Hematopoietic multipotent progenitor cell treated with erythropoietin and hydrocortisone succinate and interleukin-3 and kit ligand, for 4 days (in vitro differentiated cells): ENCODE measurements at places on chromosomes 12 and 14.

DNA sequence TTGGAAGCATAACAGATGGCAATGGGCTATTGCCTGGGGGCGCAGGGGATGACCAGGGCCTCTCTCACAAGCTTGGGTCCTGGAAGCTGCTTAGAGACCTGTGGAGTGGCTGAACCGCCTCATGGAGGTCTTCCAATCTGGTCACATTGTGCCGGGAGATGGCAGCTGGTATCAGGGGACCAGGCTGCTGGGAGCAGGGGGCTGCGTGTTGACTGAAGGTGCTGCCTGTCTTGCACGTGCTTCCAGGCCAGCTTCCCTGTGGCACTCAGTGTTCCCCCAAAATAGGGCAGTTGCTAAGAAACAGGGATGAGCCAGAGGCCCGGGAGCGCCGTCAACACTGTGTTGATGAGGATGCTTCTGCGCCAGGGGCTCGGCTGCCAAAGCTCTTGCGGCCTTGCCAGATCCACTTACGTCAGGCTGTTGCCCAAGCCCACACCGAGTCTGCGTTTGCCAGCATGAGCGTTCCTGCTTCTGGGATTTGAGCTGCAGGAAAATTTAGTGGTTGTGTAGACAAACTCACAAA, 39.8 kb downstream of the ELK3 start:
- DNase-seq: no peak

DNA sequence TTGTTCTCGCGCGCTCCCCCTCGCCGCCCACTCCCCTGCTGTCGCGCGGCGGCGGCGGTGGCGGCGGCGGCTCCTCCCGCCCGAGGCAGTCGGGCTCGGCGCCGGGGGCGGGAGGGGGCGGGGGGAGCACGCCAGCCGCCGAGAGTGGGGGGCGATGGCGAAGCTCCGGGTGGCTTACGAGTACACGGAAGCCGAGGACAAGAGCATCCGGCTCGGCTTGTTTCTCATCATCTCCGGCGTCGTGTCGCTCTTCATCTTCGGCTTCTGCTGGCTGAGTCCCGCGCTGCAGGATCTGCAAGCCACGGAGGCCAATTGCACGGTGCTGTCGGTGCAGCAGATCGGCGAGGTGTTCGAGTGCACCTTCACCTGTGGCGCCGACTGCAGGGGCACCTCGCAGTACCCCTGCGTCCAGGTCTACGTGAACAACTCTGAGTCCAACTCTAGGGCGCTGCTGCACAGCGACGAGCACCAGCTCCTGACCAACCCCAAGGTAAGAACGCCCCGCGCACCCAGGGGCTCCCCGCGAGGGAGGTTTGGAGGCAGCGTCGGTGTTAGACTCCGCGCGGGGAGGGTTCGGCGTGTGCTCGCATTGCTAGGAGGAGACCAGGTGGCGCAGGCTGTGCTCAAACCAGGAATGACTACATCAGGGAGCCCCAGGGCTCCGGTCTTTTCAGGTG, 629 bp downstream of the KCNMB4 start:
- DNase-seq: peak; percentile 66

GRCh38 chr14:95516554-95517181, at the start of gene SYNE3:
TSS of gene SYNE3 (minus strand) at chr14:95516650. CDS start at chr14:95475821, 40,829 bp downstream.
- peak; percentile 76 for DNase-seq

DNA sequence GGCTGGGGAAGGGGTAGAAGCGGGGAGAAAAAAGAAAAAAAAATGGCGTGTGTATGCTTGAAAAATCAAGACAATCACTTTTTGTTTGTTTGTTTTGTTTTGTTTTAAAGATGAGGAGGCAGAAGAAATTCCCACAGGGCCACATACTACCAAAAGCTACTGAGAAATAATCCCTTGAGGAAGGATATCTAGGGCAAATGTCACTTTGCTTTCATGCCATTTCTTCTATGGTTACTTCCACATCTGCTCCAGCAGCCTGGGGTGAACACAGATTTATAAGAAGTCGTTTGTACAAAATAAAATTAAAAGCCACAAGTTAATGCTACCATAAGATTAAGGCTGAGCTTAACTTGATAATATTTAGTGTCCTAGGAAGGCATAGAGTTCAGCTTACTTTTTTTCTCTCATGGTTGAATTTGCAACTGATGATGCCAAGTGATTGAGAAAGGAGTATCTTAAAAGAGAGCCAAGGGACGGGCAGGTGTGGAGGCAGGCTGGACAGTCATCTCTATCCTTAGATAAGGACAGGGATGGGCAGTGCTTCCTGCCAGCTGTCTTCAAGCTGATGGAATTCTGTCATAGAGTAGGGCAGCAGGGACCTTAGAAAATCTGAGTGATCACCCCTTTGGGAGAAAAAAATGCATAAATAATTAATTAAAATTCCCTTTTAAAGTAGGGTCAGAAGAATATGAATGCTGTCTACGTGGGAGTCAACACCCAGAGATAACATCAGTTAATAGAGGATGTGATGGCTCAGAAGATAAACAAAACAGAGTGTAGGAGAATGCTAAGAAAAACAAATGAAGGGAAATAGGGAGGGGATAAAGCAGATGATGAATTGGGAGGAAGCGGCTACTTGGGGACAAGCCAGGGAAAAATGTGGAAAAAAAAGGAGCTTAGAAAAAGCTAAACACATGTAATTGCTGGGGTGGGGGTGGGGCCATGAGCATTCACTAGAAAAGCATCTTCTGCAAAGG, 57.1 kb downstream of the DYRK2 start:
- DNase-seq: no peak

DNA sequence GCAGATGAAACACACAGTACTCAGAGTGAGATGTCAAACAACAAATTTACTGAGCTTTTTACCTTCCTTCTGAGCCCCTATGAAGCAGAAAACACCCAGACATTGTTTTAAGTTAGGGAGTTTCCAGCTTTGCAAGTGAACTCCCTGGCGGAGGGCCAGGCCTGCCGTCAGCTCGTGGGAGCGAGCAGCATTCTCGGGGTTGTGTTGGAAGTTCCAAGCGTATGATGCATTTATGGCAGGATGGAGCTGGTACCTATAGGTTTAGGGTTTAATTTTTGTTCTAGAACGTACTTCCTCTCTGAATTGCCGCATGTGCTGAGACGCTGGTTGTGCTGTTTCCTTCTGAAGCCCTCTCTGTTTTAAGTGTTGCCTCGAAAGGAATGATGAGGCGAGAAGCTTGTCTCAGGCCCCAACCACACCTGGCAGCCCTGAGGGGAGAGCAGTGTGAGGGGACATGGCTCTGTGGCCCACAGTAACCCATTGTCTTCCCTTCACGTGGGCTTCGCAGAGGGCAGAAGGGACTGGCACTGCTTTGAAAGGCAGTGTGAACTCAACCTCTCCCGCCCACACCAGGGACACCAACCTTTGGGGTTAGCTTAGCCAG, 76.6 kb downstream of the SSPN start:
- no peak for DNase-seq

GRCh38 chr14:93889739-93890483, 37.2 kb upstream of the FAM181A start:
- no peak for DNase-seq

GRCh38 chr14:102586420-102587104, 5.9 kb upstream of the RCOR1 start:
- no peak for DNase-seq

DNA sequence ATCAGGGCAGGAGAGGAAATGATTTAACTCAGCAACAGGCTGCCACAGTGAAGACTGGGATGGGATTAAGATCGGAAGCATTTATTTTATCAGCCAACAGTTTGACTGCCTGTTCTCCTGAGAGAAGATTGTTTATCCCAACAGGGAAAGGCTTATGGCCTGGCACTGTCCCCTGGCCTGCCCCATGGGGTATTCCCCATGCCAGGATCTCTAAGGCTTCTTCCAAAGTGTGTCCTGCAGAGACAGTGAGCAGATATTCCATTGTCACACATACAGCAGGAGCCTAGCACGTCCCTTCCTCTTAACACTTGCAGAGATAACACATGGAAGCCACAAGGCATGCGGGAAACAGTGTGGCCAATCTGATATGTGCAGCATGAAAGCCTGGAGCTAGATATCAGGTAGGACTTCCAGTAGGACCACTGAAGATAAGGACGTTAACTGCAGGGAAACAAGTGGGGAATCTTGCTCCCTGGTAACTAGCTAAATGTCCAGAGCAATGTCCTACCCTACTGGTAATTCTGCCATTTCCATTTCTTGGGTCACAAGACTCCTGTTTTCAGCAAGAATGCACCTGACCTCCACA, 48.2 kb downstream of the IQSEC3 start:
- no peak for DNase-seq

- no peak for DNase-seq
Measured at GRCh38 chr14:67059596-67059995, 129.6 kb upstream of the GARIN2 start.

GRCh38 chr14:53670701-53671100, 285.9 kb downstream of the BMP4 start:
- peak; percentile 2 for DNase-seq

GRCh38 chr12:131927110-131928079, 1.7 kb upstream of the PUS1 start:
- DNase-seq: no peak

DNA sequence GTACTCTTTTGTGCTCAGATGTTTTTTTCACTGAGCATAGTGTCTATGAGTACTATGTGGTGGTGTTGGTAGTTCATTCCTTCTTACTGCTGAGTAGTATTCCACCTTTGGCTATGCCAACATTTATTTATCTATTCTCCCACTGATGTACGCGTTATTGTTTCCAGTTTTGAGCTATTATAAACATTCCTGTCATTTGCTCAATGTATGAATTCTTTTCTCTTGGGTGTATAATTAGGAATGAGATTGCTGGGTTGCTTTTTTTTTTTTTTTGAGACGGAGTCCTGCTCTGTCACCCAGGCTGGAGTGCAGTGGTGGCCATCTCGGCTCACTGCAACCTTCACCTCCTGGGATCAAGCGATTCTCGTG, 37.5 kb upstream of the SLC2A3 start:
- DNase-seq: no peak

DNA sequence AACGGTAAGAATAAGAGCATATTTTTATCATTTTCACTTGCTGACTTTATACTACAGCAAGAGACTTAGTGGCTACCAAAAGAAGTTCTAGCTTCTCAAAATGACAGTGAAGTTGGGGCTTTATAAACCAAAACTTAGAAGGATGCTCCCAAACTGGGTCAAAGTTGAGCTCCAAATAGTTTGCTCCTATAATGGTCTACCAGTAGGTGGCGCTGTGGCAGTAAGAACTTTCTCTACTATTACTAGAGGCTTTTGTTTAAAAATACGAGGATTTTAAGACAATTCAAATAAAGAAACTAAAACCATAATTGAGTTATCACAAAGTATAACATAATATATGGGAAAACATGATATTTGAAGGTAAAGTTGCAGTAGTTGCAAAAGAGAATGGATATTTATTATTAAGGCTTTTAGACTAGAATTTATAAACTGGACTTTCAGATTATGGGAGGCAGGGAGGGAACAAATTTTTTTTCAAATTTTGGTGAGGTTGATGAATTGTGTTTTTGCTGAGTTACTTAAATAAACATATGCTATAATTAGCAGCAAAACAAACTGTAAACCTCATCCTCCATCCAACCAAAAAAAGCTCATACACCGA, 75.0 kb downstream of the TGFB3 start:
- peak; percentile 84 for DNase-seq

DNA sequence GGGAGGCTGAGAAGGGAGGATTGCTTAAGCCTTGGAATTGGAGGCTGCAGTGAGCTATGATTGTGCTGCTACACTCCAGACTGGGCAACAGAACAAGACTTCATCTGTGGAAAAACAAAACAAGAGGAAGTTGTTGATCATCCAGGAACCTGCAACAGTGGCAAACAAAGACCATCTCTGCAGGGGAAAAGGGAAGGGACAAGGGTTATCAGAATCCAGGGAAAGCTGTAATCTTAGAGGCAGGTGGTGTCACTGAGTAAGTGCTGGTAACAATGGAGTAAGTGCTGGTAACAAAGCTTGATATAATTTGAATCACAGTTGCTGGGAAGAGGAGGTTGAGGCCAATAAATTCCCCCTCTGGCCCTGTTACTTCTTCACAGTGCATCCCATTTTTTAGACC, 27.5 kb upstream of the DCN start:
- no peak for DNase-seq

DNA sequence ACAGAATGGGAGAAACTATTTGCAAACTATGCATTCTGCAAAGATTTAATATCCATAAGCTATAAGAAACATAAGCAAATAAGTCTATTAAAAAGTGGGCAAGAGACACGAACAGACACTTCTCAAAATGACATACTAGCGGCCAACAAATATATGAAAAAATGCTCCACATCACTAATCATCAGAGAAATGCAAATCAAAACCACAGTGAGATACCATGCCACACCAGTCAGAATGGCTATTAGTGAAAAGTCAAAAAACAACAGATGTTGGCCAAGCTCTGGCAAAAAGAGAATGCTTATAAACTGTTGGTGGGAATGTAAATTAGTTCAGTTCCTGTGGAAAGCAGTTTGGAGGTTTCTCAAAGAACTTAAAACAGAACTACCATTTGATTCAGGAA, 121.3 kb downstream of the KCNMB4 start:
- DNase-seq: no peak

GRCh38 chr14:102620413-102620812, 28.0 kb downstream of the RCOR1 start:
- no peak for DNase-seq

DNA sequence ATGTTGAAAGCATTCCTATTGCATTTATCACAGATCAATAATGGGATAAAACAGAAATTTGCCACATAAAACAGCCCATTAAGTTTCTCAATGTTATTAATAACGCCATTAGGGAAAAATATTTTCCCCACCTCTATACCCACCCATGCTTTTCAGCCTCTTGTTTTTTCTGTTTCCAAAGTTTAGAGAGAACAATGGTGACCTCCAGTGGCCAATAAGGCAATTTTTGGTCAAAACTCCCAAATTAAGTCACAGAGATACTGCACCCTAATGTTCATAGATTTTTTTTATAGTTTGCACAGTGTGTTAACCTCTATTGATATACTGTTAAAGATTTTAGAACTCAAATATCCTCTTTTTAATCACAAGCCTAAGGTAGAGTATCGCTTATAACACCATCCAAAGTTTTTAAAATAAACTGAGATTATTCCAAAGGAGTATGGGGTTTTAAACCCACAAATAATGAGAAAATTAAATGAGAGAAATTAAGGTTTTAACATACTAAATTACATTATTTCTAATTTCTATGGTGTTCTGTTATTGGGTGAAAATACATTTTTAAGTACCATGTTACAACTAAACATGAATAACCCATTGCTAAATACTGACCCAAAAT, 184.7 kb upstream of the DCN start:
- peak; percentile 50 for DNase-seq

GRCh38 chr14:22900081-22900799, 17.2 kb downstream of the REM2 start:
- peak; percentile 87 for DNase-seq

GRCh38 chr14:33972583-33973081, 21.8 kb upstream of the EGLN3 start:
- DNase-seq: no peak

- DNase-seq: no peak
Measured at GRCh38 chr14:74195623-74196022, 43.6 kb upstream of the VSX2 start.

- peak; percentile 63 for DNase-seq
Measured at GRCh38 chr14:75315144-75315543, 36.5 kb downstream of the FOS start.

DNA sequence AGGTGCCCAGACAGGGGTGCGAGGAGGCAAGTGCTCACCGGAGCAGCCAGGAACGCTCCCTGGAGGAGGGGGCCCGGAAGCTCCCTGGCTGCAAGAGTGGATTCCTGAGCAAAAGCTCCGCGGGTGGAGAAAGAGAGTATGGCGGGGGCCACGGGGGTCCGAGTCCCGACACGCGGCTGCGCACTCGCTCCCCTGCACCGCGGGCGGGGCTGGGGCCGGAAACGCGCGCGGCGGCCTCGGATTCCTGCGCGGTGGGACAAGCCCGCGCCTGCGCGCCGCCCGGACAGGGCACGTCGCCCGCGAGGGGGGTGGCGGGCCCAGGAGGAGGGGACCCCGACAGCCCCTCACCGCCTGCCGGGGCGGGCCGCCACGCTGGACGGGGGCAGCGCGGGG, 27.8 kb upstream of the GPR132 start:
- DNase-seq: peak; percentile 50
